ENCODE measurements at places on chromosomes 1 and 21.

DNA sequence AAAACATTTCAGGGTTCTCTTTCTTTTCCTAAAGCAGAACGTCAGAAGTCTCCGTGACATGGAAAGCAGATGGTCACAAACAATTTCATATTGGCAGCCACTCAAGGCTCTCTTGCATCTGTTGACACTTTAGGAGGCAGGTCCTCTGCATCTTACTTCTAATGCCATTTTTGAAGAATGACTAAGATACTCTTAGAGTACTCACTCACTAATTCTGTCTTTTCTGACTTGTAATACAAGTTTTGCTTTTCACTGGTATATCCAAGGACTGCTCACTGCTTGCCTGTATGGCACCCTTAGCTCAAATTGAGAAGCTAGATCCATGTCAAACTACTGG, 68.3 kb downstream of the PRRX1 start:
- no peak for DNase-seq

GRCh38 chr1:158471920-158472319, at the start of gene OR10R2:
Gene OR10R2 (plus strand): TSS chr1:158472220. CDS start chr1:158472326, 106 bp downstream.
- DNase-seq: no peak

GRCh38 chr1:175234639-175235038, 42.1 kb upstream of the KIAA0040 start:
- DNase-seq: no peak

DNA sequence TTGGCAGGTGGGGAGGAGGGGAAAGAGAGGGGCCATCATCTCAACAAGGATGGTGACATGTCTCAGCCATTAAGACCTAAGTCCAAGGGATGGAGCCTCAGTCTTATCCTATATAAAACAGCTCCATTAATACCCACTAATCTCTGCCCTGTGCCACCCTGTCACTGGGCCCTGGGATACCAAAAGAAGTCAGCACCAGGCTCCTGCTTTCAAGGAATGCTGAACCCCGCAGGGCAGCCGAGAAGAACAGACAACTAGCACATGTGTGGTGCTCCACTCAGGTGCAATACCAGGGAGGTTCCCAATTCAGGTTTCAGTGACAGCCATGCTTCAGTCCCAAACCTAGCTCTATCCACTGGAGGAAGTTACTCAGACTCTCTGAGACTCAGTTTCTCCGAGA, 128.4 kb downstream of the GRIK3 start:
- DNase-seq: no peak

GRCh38 chr1:26404641-26405040, 6.0 kb upstream of the LIN28A start:
- no peak for DNase-seq

DNA sequence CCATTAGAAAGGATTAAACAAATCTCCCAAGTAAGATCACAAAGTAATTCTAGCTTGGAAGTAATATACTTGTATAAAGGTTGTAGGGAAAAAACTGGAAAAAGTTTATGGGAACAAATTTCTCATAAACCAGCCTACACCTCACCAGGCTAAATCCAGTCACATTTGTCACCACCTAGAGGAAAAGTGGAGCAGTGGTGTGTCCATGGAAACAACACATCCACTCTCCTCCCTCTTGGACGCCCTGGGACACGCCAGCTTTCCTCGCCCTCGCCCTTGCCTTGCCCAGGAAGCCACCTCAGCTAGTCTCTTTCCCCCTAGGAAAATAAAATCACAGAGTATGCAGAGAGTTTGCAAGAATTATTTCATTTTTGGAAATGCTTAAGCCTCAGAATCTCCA, 2.2 kb downstream of the PALMD start:
- DNase-seq: no peak

DNA sequence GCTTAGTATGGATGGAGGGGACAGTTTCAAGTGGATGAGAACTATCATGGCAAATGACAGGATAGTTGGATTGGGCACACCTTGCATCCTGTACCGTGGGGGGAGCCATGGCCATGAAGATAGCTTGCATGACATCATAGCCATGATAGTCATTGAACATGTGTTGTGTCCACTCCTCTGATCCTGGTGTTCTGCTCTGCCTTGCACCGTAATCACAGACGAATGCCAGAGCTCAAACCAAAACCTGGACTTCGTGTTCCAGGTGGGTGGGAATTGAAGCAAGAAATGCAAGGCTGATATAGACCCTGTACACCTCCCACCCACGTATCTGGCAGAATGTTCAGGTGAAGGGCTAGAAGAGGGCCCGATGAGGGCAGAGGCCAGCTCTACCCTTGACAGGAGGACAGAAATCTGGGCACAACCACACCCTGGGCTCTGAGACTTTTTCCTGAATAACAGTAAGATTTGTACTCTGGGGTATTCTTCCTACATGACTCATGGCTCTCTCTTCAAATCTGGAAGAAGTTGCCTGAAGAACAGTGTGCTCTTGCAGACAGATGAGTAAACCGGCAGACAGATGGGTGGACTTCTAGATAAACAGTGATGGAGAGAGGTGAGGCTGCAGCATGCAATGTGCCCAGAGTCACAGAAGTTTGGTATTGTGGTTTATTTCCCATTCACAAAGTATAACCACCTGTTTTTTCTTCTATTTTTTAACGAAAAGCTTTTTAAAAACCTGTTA, 45.0 kb downstream of the KCNJ6 start:
- no peak for DNase-seq

- DNase-seq: no peak
Measured at GRCh38 chr1:55716610-55717009, 501.4 kb upstream of the USP24 start.

DNA sequence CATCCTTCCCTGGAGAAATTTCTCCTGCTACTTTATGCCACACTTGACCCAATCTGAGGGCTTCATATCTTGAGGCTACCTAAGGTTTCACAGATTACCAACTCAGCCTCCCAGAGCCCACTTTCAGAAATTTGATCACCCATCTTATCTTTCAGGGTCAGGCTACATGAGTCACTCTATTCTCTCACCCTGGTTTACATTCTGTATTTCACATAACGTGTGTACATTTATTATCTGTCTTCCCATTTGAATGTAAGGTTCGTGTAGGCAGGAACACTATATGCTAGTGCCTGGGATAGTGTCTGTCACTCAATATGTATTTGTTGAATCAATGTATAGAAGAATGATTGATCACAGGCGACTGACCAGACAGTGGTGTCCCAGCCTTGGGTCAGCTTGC, 124.8 kb downstream of the UBE2U start:
- no peak for DNase-seq

DNA sequence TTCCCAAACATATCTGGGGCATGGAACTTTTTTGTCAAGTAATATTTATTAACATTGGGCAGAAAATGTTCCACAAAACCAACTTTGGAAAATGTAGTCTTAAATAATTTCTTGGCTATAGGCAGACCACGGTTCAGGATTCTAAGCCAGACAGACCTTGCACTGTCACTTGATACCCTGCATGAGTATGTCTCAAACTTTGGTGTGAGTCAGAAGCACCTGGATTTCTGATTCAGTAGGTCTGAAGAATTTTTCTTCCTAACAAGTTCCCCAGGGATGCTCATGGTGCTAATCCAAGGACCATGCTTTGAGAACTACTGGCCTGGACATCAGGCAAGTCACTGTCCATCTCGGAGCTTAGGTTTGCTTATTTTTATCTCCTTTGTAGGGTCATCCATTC, 562.0 kb downstream of the PLPP3 start:
- DNase-seq: no peak

GRCh38 chr1:183454377-183454776, 17.9 kb upstream of the SMG7 start:
- no peak for DNase-seq

Data from activated CD4-positive, alpha-beta T cell treated with anti-CD3 and anti-CD28 coated beads, Interleukin-2, amount 50 U/mL, for 1 hour (primary cell).